ENCODE measurements at places on chromosomes 5 and 9. TPM values are rescaled to one million over a fixed set of nuclear protein-coding genes. Genes with fewer than 3 reads are reported as not detected.

DNA sequence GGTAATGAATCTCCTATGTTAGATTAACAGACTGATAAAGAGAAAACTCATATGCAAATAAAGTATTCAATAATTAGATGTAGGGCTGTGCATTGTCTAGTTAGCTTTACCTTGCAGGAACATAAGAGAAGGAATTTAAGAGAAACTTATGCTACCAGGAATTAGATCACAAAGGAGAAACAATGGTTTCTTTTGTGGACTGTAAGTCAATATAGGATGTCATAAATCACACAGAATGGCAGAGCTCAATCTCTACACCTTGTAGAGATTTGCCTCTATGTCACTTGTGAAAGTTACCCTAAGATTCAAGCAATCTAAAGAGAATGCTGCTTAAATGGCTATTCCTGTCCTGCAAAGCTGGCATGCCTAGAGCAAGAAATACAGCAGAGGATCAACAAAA, 26.0 kb downstream of the SLCO4C1 start:
- no peak for DNase-seq

DNA sequence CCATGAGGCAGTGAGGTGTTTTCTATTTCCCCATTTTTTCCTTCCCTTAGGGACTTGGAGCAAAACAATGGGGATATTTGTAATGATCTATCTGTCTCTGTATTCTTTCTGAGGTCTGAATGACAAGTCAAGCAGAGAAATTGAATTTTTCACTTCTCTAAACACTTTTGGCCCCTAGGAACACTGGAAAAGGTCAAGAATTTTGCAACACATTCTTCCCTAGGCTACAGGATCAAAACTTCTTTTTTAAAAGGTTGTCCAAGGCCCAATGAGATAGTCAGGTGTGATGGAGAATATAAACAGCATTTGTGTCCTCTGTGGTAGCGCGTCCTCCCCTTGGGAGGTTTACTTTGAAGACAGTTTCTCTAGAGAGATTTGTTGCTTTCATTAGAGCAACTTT, 620.5 kb downstream of the TLR4 start:
- DNase-seq, result no peak

- no peak for DNase-seq
Measured at GRCh38 chr5:8695902-8696845, 827.2 kb downstream of the MTRR start.

The IFNE gene
- total RNA-seq, result 0.23 TPM

Measured in mucosa of gallbladder (tissue), 1 donor.